ENCODE measurements at places on chromosomes 6 and 20. TPM values are rescaled to one million over a fixed set of nuclear protein-coding genes. Genes with fewer than 3 reads are reported as not detected.

CTAGE9 gene
- not detected for total RNA-seq

DNA sequence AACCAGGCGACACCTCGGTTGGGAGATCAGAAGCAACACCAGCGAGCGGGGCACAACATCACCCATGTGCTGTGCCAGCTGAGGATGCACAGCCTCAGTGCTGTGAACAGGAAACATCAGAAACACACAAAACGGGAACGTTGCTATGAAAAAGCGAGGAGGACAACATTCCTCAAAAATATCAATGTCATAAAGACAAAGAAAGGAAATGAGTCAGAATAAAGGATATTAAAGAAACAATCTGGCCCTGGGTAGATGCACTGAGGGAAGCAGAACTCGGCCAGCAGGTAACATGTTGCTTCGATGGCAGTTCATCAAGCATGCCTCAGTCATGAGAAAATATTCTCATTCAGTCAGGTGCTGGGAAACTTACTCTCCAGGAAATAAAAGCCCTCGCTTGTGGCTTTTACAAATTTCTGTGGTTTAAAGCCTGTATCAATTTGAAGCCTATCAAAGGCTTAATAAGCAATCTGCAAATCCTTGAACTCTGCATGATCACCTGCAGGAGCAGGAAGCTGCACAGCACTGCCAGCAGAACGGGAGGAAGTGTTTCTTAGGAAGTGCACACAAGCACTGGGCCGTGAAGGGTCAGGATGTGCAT lies 77.5 kb downstream of the GINS1 start:
- no peak for DNase-seq

DNA sequence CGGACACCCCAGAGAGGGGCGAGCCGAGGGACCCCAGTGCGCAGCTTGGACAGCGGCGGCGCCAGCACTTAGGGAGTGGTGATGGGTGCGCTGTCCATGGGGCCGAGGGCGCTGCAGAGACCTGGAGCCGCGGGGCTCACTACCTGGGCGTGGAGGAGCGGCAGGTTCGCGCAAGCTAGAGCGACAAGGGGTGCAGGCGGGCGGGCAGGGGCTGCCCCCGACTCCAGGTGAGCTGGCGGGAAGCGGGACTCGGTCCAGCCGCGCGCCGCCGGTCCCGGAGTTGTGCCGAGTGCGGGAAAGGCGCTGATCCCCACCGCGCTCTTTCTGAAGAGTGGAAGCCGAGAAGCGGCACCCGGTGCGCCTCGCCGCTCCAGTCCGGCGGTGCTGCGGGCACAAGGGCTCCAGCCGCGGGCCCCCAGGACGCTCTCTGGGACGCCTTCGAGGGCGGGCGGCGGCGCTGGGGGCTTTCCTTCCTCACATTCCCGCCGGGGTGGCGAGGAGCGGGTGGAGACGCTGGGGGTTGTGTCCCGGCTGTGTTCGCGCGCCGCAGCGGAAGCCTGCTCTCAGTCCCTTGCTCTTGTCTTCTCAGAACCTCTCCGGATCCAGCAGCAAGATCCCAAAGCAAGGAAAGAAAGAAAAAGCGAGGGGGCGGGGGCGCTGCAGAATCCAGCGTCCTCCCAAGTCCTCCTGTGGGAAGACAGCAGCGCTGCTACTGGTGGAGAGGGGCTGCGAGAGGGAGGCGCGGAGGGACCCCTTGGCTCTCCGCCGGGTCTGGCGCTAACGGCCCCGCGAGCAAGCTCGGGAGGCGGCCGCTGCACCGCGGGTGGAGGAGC lies at the start of gene B3GAT2:
B3GAT2 (minus strand) TSS at position 610 of the 833 bp plus-strand sequence. CDS start 631 bp downstream, outside the sequence.
- peak; percentile 15 for DNase-seq

GRCh38 chr6:168495636-168496035 lies 54.7 kb downstream of the SMOC2 start:
- DNase-seq = no peak

GRCh38 chr6:11947575-11947974 lies 64.5 kb upstream of the HIVEP1 start:
- DNase-seq = no peak

GRCh38 chr6:151963001-151963400 lies 155.5 kb downstream of the ESR1 start:
- DNase-seq = no peak

FAM209B gene
- total RNA-seq = 0.63 TPM

- DNase-seq = peak; percentile 100
These were observed at the start of gene CUTA for GRCh38 chr6:33417903-33418689. Gene CUTA (minus strand): TSS chr6:33418107. CDS start chr6:33418000, 107 bp downstream.

KIAA1755 gene
- total RNA-seq = not detected

DNA sequence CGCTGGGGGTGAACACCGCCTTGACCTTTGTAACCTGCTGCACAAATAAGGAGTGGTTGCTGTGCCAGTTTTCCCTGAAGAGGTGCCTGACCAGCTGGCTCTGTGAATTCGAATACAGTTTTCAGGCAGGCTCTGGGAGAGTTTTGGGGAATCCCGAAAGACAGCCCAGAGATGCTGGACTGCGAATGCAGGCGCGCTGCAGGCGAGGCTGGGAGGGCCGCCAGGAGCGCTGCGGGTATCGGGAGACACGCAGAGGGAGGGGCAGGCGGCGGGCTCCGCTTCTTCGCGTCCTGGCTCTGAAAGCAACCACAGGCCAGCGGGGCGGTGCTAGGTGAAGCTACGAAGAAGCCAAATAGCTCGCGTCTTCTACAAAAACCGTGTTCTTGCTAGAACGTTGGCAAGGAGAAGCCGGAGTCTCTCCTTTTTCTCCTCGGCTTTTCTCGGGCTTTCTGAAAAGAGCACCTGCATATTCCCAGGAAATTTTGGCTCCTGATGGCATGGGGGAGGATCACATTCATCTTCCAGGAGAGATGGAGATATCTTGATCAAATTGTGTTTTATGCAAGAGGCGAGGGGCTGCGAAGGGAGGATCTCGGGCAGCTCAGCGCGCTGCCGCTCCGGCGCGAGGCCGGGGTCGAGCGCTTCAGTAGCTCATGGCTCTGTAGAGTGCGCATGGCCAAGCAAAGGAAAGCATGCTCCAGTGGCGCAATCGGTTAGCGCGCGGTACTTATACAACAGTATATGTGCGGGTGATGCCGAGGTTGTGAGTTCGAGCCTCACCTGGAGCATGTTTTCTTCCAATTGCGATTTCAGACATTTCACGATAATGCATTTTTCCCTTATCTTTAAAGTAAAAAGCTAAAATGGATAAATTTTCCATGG lies 158.1 kb upstream of the ZNF184 start:
- peak; percentile 74 for DNase-seq

GRCh38 chr6:140581601-140582000 lies 1207.2 kb upstream of the CITED2 start:
- peak; percentile 11 for DNase-seq

FAM83C gene
- total RNA-seq = not detected

RIPOR2 gene
- total RNA-seq = 64.5 TPM

DNA sequence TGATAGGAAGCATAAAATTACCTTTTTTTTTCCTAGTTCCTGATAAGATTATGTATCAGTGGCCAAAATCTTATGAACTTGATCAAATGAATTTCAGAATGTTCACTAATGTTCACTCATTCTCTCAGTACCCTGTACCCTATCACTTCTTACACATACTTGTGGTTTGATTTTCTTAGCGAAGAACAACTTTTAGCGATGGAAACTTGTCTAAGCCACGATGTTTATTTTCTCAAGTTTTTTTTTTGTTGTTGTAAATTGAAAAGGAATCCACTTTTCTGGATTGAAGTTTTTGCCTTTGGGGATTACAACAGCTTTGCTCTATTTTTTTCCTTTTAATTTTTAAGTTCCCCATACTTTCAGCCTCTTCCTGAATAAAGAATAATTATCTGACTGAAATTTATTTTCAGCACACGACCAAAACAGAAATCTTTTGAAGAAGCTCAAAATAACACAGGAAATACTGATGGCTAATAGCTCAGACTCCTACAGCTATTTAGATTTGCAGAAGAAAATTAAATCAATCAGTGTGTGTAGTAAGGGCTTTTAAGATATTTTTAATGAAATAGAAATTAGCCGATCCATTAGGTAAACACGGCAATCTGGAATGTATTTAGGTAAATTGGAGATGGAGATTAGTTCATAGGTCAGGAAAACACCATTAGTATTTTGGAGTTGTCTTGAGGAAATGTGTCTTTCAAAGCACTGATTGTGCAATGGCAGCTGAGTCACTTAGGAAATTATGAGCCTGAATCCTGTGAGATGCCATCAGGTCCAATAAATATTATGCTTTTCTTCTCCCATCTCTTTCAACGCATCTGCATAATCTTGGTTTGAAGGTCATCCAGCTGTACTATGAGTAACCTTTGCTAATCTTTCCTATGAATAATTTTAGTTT lies 217.5 kb downstream of the GJA1 start:
- DNase-seq = no peak

DNA sequence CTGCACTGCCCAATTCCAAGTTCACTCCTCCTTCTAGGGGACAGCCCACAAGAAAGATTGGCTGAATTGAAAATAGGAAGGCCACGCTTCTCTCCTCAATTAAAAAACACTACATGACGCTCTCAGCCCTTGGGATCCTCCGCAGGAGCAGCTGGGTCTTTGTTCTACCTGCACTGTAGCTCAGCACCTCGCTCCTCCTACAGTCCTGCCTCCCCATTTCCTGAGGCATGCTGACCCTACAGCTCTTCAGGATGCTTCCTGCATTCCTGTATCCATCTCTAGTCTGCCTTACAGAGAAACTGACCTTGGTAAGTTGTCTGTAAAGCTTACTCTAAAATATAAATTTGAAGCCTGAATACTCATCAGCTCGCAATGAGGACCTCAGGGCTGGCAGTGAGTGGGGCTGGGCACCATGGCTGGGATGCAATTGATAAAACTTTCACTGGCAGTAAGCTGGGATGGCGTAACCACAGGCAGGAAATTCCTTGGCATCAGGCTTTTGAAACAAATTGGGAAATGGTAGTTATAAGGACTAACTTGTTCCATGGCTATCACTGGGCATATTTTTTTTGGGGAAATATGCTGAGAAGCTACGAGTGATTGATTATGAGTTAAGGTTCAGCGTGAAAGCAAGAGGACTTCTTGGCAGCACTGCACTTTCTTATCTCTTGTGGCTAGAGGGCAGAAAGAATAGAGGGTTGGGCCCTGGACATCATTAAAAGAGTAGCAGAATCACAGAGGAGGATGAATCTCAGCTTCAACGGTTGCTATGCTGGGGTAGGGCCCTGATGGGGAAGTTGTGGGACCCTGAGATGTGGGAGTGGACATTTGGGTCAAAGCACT lies 11.7 kb upstream of the SIRPB1 start:
- DNase-seq = no peak

- DNase-seq = peak; percentile 10
These were observed 107.5 kb downstream of the TAF4 start for GRCh38 chr20:61957961-61958715.

DEFB114 gene
- not detected for total RNA-seq

- DNase-seq = peak; percentile 44
These were observed 49.2 kb downstream of the FYN start for GRCh38 chr6:111823831-111824607.

DNA sequence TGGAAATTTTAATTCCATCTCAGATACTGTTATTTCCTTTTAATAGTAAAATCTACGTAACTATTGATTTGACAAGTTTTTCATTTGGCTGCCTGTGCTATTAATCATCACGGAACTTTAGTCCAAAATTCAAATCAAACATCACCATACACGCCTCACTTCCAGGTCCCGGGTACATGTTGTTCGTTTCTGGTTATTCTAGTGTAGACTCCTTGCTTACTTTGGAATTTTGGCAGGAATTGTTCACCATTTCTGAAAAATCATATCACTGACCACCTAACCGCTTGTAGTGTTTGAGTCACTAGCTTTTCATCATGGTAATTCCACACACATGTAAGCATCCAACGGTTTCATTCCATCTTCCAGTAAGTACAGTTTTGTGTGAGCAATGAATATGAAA lies 98.0 kb upstream of the NHSL1 start:
- no peak for DNase-seq

DNA sequence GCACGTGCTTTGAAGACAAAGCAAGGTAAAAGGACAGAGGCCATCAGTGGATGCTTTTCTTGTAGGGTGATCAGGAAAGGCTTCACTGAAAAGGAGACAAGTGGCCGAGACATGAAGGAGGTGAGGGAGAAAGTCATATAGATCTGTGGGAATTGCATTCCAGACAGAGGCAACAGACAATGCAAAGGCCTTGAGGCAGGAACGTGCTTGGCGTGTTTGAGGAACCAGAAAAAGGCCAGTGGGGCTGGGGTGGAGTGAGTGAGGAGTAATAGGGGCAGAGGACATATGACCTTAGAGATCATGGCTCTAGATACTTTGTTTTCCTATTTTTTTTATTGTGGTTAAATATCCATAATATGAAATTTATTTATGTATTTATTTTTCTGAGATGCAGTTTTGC lies 10.5 kb upstream of the SALL4 start:
- DNase-seq = no peak

FBXL4 gene
- total RNA-seq = 13.8 TPM

DNA sequence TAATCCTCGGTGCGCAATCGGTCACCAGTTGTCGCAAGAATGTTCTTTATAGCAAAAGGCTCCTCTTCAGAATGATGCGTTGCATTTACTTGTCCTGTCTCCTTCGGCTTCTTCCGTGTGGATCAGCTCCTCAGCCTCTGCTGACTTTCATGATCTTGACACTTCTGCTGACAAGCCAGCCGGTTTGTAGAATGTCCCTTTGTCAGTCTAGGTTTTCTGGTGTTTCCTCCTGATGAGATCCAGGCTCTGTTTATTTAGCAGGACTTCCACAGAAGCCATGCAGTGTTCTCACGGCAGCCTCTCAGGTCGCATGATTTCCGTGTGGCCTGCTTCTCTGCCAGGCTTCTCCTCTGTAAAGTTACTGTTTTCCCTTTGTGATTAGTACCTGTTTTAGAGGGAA lies 66.9 kb downstream of the STX11 start:
- DNase-seq = no peak

GRCh38 chr20:31580706-31581105 lies 24.4 kb upstream of the ID1 start:
- DNase-seq = no peak

GRCh38 chr6:114068771-114069170 lies 97.8 kb upstream of the HDAC2 start:
- DNase-seq = no peak

DNA sequence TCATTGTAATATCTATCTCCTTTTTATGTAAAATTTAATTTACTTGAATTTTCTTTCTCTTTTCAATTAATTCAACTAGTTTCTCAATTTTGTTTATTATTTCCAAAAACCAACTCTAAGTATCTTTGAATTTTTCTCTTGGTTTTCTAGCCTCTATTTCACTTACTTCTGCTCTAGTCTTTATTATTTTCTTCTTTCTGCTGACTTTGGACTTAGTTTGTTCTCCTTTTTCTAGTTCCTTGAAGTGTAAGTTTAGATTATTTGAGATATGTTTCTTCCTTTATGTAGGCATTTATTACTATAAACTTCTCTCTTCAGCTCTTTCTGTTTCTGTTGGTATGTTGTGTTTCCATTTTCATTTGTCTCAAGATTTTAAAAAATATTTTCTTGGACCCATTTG lies 70.8 kb downstream of the TNFAIP3 start:
- no peak for DNase-seq

DNA sequence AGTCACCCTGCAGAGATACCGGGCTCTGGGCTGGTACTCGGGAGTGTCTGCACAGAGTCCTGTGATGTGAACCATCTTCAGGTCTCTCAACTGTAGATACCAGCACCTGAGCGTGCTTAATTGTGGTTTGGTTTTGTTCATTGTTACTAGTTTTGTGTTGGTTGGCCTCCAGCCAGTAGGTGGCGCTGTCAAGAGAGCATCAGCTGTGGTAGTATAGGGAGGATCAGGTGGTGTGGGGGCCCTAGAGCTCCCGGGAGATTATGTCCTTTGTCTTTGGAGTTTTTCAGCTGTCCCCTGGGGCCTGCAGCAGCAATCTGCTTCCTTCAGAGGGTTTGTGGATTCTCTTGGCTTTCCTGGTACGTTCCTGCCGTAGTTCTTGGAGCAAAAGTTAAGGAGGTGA lies 67.9 kb downstream of the CDYL start:
- DNase-seq = peak; percentile 17

GRCh38 chr6:17842934-17843821 lies 136.5 kb upstream of the NUP153 start:
- no peak for DNase-seq

AAR2 gene
- 17.8 TPM for total RNA-seq
